ENCODE measurements at places on chromosomes 3 and 15.

GRCh38 chr3:95048564-95048963 lies 985.7 kb downstream of the NSUN3 start:
- no peak for DNase-seq

GRCh38 chr15:60374628-60375081 lies 23.1 kb downstream of the ANXA2 start:
- DNase-seq: no peak

DNA sequence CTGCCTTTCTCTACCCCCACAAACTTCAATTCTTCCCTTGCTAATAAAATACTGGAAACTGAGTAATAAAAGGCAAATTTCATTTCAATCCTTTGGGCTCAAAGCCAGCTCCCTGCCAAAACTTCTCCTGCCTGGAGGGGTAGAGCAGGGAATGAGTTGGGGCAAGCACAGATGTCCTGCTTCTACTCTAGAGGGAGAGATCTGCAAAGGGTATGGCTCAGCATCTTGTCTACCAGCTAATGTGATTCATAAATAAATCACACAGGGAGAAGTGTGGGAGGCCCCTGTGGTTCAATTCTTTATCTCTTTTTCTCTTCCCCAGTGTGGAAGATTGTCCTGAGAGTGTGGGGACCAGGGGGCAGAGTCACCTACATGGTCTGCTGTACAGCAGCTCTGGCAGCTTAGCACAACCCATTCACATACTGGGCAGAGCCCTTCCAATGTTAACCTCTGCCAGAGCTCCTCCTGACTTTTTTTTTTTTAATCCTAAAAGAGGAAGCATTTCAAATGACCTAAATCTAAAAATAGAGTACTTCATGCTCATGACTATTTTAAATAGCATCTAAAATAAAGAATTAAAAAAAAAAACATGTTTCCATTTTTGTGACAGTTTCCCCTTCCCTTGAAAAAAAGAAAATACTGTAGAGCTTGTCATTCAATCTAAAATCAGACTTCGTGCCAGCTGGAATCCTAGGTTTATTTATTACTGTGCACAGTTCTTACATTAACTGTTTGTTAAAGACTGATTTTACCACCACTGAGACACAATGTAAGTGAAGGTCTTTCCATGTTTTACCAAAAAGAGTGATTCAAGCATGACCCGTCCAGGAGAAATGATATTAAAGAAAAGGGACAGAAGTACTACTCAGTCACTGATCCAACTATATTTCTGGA lies 1083.7 kb upstream of the CFAP20DC start:
- no peak for DNase-seq

- no peak for DNase-seq
These were observed 537.3 kb upstream of the MCTP2 start for GRCh38 chr15:93694033-93694432.

- DNase-seq: no peak
These were observed 11.5 kb downstream of the PTPRG start for GRCh38 chr3:61572879-61573278.

- no peak for DNase-seq
These were observed 121.7 kb upstream of the SPRED1 start for GRCh38 chr15:38130740-38131498.
